ENCODE measurements at places on chromosomes 12 and 14.

DNA sequence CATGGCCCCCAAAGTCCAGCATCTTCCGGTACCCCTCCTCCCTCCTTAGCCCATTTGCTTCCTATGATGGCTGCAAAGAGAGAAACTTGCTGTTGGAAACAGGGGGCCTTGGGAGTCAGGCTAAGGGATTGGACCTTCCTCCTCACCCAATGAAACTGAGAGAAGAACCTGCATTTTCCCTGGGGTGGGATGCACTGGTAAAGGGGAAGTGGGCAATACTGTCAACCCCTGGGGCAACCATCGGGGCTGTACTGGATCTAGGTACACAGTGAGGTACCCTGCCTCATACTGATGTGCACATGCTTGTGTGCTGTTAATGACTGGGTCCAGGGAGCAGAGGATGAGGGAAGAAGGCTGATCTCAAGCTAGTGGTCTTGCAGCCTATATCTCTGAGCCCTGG is 11.0 kb upstream of the JPH4 start:
- DNase-seq: no peak

- DNase-seq: no peak
These were observed 2.3 kb downstream of the CCND2 start for GRCh38 chr12:4275870-4276301.

DNA sequence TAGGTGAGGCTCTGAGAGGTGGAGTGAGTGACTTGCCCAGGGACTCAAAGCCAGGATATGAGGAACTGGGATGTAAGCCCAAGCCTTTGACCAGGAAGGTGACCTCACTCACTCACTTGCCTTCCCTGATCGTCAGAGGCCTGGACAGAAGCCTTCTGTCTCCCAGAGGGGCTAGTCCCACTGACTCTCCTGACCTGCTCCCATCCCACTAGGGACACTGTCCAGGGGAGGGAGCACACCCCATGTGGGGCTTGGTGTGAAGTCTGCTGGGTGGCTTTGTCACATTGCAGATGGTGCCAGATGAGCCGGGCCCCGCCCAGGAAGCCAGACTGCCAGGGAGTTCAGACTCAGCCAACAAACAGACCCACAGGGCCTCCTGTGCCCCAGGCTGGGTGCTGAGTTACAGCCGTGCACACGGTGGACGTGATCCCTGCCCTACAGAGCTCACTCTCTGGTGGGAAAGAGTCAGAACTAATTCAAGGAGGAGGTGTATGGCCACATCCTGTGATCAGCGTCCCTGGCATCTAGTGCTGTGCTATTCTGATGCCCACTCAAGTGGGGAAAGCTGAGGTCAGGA is 28.3 kb downstream of the MMAB start:
- DNase-seq: no peak

DNA sequence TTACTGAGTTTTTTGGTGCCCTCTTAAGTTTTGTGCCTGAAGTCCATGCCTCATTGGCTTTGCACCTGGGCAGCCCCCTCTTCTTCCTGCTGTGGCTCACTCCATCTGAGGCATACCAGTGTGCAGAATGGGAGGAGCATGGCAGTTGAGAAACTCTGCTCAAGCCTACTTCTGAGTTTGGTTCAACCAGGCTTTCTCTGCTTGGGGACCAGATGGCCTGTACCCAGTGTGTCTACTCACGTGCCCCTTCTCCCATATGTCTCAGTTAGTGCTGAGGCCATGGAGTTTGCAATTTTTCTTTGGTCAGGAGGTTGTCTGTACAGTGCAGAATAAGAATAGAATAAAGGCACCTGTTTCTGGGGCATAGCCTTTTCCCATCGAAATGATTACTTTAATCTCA is 383.3 kb upstream of the DDHD1 start:
- DNase-seq: no peak

DNA sequence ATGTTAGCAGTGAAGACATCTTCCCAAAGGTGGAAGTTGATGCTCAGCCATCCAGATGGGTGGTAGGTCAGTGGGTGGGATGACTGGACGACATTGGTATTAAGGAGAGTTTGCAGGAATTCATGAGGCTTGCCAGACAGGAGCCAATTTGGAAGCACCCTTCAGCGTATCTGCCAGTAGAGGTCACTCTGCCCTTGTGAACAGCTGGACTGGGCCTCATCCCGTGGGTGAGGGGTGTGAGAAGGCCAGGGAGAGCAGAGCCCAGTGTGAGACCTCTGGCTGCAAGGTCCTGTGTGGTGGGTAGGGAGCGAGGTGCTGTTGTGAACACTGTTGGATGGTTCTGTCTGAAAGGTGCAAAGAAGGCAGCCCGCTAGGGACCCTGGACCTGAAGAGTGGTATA is 37.7 kb downstream of the SLC5A8 start:
- no peak for DNase-seq

All from GM12891 (cell line).